ELR (cell line): ENCODE measurements at places on chromosomes 7 and 10.

DNA sequence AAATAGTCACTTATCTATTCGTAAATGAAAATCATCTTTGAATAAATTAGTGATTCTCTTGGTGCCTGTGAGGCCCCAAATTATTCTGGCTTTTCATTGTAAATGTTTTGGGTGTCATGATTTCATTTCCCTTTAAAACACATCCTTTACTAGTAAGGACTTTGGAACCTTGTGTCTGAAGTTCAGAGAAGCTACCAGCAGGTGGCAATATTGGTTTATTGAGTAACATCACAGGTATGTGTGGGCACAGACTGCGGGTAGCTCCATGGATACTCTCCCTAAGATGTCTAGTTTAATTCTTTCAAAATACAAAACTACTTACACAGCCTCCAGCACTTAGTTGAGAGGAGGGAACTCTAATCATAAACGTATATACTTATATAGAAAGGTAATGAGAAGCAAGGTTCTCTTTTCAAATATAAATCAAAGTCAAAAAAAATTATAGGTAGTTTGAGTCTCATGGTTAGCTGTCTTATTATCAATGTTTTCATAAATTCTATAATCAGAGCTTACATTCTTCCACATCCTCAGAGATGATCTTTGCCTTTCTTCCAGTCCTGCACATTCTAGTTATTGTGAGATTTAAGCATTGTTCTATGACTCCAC, 449.6 kb downstream of the GRM8 start:
- DNase-seq = peak; percentile 72

- DNase-seq = peak; percentile 14
These were observed 35.4 kb downstream of the DRGX start for GRCh38 chr10:49360271-49361177.

DNA sequence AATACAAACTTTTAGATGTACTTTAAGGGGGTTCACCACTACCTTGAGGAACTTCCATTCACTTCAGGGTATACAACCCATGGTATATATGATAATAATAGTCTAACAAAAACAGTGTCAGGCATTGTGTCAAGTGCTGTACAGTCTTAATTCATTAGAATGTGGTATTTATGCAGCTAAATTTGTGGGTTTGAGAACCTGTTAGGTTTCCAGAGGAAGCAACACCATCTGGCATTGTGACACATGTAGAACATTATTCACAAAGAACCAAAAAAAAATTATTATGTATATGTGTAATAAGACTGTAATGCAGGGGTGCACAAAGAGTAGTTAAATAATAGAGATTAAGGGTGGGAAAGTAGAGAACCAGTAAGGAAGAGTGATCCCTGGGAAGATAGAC, 26.3 kb downstream of the TMEM60 start:
- DNase-seq = no peak

GRCh38 chr10:116594525-116595035, 3.8 kb downstream of the PNLIPRP1 start:
- no peak for DNase-seq

DNA sequence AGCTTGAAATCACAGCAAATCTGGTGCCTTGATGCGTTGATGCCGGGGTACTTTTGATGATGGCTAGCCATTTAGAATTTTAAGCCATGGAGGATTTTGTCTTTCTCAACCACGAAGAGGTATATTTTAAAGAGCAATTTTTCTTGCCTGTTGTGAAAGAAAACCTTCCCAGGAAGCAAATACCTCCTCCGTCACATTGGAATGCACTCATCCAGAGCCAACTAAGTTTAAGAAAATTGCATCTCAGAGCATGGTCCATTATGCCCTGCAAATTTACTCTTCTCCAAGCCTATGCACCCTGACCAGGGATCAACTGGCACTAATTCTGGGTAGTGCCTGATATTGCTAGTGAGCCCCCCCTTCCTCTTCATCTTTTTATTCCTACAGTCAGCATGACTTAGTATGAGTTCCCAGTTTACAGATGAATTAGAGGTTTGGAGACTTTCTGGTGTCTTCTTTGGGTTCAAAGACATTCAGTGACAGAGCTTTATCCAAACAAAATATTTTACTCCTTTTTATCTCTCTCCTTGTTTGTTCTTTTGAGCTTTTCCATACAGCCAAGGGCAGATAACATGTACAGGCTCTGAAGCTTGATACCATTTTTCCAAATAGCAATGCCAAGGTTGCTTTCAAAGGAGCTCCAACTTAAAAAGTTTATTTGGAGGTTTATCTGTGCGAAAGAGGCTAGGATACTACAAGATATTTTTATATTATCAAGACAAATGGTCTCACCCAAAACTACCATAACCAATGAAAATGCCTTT, 56.6 kb upstream of the ANK3 start:
- DNase-seq = no peak

DNA sequence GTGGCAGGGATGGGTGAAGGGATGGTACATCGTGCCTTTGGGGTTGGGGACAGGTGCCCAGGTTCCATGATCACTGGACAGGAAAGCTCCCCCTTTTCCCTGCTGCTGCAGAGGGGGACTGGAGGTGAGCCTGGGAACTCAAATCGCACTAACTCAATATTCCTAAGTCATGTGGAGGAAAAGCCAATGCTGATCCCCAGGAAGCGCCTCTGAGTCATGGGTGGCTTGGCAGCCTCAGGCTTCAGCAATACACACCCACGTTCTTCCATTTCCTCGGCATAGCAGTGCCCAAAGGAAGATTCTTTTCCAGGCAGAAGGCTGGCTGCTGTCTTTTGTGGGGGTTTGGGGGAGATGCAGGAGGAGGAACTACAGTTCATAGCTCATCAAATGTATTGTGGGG, 165.8 kb downstream of the CCDC3 start:
- peak; percentile 64 for DNase-seq

- DNase-seq = no peak
These were observed 23.1 kb upstream of the DRGX start for GRCh38 chr10:49419005-49419404.

DNA sequence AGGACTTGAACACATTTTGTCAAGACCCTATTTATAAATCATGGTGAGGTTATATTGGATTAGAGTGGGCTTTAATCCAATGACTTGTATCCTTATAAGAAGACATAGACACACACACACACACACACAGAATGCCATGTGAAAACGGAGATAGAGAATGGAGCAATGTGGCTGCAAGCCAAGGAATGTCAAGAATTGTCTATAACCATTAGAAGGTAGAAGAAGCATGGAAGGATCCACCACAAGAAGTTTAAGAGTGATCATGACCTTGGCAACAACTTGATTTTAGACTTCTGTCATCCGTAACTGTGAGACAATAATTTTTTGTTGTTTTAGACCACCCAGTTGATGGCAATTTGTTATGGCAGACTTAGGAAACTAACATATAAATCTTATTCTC, 514.2 kb downstream of the TFEC start:
- DNase-seq = no peak

DNA sequence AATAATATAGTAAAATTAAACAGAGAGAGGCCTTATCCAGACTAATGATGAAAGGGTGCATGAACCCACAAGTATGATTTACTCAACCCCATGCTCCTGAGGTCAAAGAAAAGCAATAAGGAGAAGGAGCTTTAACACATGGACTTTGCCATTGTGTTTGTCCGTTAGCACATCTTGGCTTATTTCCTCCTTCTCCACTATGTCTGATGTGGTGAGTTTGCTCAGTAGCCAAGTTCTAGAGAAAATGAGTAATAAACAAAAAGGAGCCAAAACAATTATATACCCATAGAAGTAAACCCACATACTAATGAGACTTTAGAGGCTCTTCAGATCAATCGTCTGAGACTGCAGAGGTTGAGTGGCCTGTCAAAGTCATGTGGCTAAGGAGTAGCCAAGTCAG, 26.1 kb upstream of the ADD3 start:
- DNase-seq = no peak

GRCh38 chr7:45938626-45939302, 17.7 kb upstream of the IGFBP3 start:
- DNase-seq = no peak

- no peak for DNase-seq
These were observed 33.2 kb downstream of the UBN2 start for GRCh38 chr7:139264220-139264619.

DNA sequence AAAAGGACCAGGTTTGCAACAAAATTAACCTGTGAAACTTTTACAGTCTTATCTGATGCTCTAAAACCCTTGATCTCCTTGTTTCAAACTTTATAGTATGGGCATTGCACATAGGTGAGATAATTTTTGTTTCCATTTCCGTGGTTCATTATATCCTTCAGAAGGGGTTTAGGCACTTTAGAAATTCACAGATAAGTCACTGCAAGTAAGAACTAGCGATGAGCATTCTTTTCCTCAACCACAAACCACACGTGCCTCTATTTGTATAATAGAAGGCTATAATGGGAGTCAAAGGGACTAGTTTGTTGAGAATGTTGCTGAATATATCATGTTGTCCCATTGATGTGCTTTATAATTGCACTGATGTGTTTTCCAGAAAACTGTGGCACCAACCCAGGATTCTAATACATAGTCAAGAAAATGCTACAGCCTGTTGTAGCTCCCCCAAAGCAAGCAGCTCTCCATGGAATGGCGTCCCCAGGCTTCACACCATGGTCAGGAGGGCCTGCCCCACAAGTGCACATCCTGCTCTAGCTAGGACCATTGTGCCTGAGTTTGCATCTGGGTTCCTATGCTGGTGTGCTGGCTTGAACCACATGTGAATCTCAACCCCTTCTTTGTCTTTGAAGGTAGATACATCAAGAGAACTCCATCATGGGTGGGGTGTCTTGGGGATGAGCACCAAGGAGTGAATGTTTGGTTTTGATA, 14.0 kb upstream of the ATXN7L1 start:
- no peak for DNase-seq

GRCh38 chr10:23343591-23344240, 881 bp downstream of the C10orf67 start:
- DNase-seq = peak; percentile 85

DNA sequence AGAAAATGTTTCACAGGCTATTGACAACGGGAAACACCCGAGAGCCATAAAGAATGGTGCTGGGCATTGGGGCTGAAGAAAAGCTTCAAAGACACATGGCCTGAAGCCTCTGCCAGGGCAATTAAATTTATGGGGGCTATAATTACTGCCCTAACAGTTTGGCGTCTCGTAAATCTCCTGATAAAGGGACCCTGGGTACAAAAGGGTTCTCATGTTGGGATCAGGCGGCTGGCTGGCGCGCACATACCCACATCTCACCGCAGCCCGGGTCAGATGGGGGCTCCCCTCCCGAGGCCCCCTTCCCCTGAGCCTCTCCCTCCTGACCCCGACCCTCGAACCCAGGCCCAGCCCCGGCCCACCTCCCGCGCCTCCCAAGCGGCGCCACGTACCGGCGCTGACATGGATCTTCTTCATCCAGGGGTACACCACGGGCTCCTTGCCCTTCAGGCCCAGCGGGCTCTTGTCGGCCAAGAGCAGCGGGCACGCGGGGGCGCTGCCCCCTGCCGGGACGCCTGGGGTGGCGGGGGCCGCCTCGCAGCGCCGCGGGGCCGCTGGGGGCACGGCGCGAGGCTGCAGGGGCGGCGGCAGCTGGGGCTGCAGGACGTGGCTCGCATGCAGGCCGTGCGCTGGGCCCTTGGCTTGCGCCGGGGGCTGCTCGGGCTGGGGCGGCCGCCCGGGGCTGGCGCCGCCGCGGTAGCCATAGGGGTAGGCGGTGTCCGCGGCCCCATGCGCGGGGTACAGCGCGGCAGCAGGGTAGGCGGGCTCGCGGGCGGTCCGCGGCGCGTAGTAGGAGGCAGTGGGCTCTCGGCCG, 623 bp downstream of the HOXA4 start:
- DNase-seq = peak; percentile 68

GRCh38 chr10:8280946-8281345, 226.5 kb downstream of the GATA3 start:
- no peak for DNase-seq

DNA sequence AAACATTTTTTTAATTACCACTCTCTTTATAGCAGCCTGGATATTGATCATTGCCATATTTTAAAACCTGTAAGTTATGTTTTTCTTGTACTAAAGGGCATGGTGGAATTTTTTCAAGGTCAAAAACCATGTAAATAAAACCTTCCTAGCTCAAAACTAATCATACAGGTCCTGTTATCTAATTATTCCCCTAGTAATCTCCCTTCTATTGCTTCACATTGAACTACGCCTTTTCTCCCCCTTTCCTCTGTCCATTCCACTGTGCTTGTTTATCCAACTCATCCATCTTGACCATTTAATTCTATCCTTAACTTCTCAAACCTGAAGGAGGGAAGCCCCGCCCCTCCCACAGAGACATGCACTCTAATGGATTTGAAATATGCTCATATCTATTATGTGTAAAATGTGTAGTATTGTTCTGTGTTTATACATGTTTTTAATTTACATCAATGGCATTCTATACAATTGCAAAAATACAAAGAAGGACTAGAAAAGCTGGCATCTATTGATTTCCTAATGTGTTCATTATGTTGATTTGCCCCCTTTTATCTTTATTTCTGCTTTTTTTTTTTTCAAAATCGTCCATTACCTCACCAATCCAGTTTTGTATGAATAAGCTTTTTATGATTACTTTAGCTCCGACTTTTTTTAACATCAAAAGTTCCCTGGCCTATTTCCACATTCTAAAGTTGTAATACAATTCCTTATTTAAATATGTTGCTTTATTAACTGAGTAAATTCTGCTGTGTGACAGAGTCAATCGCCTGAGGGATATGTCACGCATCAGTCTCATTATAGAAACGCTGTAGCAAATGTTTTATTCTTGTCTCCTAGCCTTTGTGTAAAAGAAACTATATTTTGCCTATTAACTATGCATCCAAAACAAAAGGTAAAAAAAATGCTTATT, 61.0 kb downstream of the MET start:
- DNase-seq = no peak

- peak; percentile 32 for DNase-seq
These were observed 314.3 kb upstream of the ZMIZ1 start for GRCh38 chr10:78754269-78755062.

GRCh38 chr7:35647171-35647574, 47.8 kb downstream of the HERPUD2 start:
- DNase-seq = no peak

GRCh38 chr10:12466704-12467305, 117.5 kb downstream of the CAMK1D start:
- no peak for DNase-seq

DNA sequence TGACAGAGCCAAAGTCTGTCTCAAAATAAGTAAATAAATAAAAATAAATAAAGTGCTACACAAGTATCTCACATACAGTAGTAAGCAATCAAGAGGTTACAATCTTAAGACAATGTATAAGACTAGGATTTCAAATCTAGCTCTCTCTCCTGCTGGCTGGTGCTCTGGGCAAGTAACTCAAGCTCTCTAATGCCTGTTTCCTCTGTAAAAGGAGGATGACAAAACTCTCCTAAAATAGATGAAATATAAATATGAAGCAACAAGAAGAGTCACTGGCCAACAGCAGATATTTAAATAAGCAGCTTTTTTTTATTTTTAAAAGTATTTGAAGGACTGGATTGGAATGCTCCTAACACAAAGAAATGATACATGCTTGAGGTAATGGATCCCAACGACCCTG, 7.2 kb downstream of the SFMBT2 start:
- DNase-seq = no peak

- no peak for DNase-seq
These were observed 30.1 kb downstream of the CAV1 start for GRCh38 chr7:116554911-116555310.
